Upper lobe of left lung (tissue), 6 donors: ENCODE measurements at places on chromosomes 16 and 17.
A peak's percentile ranks its signal among the peaks of the same experiment; 100 is the strongest.

DNA sequence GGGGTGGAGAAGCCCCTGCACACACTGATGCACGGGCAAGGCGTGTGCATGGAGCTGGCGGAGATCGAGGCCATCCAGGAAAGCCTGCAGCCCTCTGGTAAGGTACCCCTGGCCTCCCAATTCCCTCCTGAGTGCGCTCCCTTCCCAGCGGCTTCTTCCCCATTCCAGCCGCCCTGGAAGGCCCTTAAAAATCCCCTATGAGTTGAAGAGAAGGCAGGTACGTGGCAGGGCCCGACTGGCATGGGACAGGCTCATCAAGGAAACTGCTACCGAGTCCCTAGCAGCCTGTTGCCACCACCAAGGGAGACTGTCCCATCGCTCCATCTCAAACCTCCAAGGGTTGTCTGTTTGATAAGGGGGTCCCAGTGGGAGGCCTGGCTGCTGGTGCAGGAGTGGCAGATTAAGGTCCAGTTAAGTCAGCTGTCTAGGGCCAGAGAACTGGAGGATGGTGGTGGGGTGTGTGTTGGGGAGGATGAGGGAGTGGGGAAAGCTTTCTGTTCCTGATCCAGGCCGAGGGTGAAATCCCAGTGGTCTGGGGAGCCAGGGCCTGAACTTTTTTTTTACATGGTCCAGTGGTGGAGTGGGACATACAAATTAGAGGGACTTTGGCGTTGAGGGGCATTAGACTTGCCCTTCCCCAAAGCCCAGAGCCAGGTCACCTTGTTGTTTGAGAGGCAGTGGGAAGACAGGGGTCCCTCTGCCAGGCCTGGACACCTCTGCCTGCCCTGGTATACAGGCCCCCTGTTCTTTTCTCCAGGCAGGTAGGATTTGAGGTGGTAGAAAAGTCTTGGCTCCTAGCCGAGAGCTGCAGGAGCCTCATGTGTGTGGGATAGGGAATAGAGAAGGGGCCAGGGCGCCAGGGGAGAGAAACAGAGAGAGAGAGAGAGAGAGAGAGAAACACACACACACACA is 994 bp downstream of the IGFBP4 start:
- no peak for DNase-seq

DNA sequence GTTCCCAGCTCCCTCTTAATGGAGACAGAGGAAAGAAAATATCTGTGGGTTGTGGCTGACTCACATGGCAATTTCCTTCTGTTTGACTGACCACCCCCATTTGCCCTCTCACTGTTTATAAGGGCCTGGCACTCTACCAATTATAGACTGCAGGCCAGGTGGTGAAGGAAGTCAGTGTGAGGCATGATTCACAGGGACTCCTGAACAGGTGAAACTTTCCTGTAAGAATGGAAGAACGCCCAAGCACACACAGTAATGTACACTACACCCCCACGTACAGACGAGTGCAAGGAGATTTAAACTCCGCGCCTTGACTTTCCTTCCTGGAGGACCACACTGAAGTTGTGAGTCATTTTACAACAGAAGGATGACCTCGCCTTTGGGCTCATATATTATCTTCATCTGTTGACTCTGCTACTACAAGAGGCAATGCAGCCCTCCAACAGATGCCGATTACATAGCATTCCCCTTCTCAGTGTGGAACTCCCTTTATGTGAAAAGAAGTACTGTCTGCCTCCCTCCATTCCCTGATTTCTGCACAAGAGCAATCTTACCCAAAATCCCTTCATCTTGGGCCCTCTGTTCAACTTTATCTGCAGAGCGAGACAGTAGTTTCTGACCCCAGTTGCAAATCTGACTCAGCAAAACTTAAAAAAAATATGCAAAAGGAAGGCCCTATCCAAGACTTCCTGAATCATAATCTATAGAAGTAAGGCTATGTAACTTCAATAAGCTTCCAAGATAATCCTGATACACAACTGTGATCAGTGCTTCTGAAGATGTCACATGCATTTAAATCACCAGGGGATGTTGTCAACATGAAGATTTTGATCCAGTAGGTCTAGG is 163.6 kb downstream of the SHISA6 start:
- no peak for DNase-seq

DNA sequence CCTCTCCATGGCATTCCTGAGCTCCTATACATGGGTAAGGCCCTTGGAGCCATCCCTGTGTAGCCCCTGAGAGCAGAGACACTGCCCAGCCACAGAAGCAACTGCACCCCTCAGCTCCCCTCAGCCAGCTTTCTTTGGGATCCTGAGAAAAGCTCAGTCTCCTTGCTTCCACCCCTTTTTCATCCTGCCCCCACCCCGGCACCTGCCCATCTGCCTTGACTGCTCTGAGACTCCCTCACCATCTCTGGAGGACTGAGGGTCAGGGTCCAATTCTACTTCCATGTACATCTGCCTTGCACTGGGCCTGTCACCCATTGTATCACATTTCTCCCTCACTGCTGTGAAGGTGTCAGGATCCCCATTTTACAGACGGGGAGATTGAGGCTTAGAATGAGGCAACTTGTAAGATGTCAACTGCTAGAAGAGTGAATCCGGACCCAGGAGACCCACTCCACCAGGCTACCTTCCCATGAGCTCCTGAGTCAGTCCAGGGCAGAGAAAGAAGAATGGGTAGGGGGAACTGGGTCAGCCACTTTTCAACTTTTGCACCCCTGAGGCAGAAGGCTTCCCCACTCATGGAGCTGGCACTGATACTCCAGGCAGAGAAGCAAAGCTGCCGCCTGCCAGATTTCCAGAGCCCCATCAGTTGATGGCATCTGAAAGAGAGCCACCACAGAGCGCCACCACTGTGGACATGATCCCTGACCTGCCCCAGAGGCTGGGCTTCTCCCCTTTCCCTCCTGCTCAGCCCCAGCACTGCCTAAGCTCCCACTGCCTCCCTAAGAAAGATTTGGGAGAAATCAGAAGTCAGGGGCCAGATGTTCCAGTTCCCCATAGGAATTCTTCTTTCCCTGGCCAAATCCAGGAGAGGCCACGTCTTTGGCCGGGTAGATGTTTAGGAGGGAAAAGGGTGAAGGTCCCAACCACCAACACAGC is 135.4 kb downstream of the TMEM132E start:
- DNase-seq, result no peak

GRCh38 chr17:6910987-6911603 is 79.6 kb upstream of the TEKT1 start:
- DNase-seq, result no peak

DNA sequence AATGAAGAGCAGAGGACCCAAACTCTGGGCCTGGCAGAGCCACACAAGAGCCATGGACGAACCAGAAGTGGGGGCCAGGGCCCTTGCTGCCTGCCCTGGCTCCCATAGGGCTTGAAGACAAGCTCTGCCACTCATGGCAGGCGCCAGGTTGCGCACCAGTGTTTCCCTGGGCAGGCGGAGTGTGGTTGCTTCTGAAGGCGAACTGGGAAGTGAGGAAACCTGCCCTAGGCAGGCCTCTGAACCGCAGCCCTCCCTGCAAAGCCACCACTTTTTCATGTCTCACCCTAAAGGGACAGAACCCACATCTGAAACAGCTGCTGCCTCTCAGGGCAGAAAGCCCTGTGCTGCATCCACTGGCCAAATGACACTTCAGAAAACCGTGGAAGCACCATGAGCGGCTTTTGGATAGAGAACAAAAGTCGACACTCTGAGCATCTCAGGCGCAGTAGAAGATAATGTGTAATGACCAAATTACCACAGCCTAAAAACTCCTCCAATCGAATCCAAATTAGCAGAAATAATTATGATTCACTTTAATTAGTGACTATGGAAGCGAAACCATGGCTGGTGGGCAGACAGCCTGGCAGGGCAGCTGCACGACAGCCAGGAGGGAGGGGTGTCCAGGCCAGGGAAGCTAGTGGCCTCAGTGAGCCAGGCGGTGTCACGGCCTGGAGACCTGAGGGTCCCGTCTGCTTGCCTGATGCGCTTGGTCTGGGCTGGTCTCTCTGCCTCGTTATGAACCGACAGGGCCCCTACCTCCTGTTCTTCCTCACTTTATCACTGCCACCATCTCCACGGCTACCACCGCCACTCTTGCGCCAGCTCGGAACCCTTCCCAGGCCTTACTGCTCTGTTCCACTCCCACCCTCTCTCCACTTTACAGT is 59.1 kb downstream of the PRMT7 start:
- peak; percentile 38 for DNase-seq

- no peak for DNase-seq
Measured at GRCh38 chr16:75908331-75909117, 182.2 kb upstream of the CPHXL start.

DNA sequence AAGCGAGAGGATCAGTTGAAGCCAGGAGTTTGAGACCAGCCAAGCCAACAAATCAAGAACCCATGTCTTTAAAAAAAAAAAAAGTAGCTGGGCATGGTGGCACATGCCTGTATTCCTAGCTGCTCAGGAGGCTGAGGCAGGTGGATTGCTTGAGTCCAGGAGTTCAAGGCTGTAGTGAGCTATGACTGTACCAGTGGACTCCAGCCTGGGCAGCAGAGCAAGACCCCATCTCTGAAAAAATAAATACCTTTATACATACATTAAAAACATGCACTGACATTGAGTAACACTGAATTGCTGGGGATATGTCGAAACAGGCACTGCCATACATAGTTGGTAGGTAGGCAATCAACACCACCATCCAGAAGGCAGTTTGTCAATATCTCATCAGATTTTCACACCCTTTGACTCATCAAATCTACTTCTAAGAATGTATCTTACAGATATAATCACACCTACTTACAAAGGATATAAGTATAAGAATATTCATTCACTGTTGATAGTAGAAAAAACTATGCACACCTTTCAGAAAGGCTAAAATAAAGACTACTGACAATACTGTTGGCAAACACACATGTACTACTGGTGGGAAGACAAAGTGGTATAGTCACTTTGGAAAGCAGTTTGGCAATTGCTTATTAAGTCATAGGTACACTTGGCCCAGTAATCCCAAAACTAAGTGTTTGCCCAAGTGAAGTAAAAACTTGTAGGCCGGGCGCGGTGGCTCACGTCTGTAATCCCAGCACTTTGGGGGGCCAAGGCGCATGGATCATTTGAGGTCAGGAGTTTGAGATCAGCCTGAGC is 6.4 kb upstream of the CEP20 start:
- no peak for DNase-seq

- DNase-seq, result no peak
Measured at GRCh38 chr16:8627456-8627855, 6.0 kb downstream of the METTL22 start.

GRCh38 chr17:8118769-8119580 is 661 bp upstream of the ALOXE3 start:
- DNase-seq, result peak; percentile 98

- no peak for DNase-seq
Measured at GRCh38 chr16:84699147-84699711, 571 bp upstream of the USP10 start.
